ENCODE measurements at places on chromosomes 1 and 21. TPM values are rescaled to one million over a fixed set of nuclear protein-coding genes. Genes with fewer than 3 reads are reported as not detected.

DAB1 gene
- 93.9 TPM for total RNA-seq

KANK4 gene
- total RNA-seq = 0.63 TPM

NECTIN4 gene
- not detected for total RNA-seq

LCE3D gene
- not detected for total RNA-seq

KLF17 gene
- not detected for total RNA-seq

HTR6 gene
- 0.31 TPM for total RNA-seq

DNAI4 gene
- 16.0 TPM for total RNA-seq

CCDC181 gene
- total RNA-seq = 6.6 TPM

CNR2 gene
- total RNA-seq = not detected

SPRR3 gene
- total RNA-seq = not detected

NBPF4 gene
- not detected for total RNA-seq

TMCC2 gene
- total RNA-seq = 46.3 TPM

C1orf141 gene
- total RNA-seq = not detected

GPA33 gene
- total RNA-seq = not detected

SYCP1 gene
- total RNA-seq = not detected

All from parietal lobe (tissue), 2 donors.